ENCODE measurements at places on chromosomes 2 and 18.

GRCh38 chr2:211181626-211182025 is 625.2 kb downstream of the CPS1 start:
- DNase-seq: no peak

- no peak for DNase-seq
Measured at GRCh38 chr2:45156605-45157004, 147.4 kb upstream of the SIX2 start.

- peak; percentile 71 for DNase-seq
Measured at GRCh38 chr2:37283207-37283606, 41.4 kb downstream of the PRKD3 start.

- DNase-seq: no peak
Measured at GRCh38 chr2:144146876-144147275, 373.0 kb downstream of the ZEB2 start.

- DNase-seq: peak; percentile 74
Measured at GRCh38 chr18:61998957-61999356, 106.2 kb upstream of the RNF152 start.

DNA sequence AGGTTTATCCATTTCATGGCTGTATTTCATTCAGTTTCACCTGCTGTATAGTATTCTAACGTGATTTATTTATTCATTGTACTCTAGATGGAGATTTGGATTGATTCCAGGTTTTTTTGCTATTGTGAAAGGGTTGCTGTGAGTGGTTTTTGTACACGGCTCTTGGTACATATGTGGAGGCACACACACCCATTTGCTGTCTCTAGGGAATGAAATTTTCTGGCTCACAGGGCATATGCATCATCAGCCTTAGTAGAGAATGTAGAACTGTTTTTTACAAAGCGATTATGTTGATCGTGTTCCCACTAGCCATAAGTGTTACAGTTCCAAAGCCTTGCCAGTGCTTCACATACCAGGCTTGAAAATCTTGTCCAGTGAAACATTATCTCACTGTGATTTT is 5.1 kb downstream of the SPTBN1 start:
- peak; percentile 64 for DNase-seq

DNA sequence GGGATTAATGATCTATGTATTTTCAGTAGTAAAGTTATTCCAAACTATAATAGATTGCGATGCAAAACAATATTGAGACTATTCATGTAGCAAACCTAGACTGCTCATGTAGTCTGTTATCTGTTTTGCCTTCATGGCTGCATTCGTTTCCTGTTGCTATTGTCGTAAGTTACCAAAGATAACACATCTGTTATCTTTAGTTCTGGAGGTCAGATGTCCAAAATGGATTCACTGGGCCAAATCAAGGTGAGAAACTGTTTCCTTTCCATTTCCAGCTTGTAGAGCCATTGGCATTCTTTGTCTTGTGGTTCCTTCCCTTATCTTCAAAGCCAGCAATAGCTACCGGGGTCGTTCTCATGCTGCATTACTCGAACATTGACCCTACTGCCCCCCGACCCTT is 20.9 kb downstream of the ITGAV start:
- no peak for DNase-seq

DNA sequence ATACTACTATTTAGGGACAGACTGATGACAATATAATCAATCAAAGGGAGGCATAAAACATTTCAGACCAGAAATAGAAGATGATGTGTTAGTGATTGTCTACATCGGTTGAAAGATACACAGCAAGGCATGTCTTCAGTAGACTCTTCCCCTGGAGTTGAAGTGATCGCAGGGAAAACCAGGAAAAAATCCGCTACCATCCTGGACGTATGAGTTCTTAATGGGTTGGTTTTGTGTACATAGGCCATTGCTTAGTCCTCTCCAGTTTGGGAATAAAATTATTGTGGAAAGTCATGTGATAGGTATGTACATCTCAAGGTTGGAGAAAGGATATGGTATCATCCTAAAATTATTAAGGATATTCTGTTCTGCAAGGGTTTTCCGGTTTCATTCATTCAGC is 4.3 kb downstream of the APCDD1 start:
- DNase-seq: no peak

- DNase-seq: peak; percentile 24
Measured at GRCh38 chr2:207468488-207468887, 61.3 kb upstream of the CREB1 start.

GRCh38 chr18:62634458-62634857 is 80.9 kb upstream of the PHLPP1 start:
- DNase-seq: no peak

- peak; percentile 31 for DNase-seq
Measured at GRCh38 chr2:176454893-176455815, 185.9 kb downstream of the MTX2 start.

DNA sequence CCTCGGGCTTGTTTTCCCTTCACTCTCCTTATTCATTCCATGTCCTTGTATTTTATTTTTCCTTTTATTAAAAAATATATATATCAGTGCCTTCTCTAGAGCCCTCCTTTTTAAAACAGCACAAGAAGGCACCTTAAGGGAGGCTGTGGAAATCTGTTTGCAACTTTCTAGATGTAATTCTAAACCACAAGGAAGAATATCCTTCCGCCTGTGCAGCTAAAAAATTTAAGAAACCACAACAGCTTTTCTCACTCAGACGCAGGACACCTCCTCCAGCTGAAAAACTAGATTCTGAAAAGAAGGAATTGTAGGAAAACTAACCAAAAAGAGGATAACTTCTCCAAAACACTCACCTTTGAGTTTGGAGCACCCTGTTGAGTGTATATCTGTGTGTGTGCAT is 142.2 kb downstream of the BCL11A start:
- DNase-seq: no peak

DNA sequence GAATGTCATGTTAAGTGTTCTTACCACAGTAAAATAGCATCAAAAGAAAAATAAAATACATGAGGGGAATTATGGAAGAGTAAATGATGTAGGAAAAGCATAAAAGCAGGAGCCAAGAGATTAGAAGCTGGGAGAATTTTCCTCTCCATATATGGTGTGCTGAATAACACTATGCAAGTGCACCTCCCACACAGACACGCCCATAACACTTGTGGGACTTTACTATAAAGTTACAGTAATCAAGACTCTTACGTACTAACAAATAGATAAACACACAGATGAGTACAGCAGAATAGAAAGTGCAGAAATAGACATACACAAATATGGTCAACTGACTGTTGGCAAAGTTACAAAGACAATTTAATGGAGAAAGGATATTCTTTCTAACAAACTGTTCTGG is 16.0 kb upstream of the SPHKAP start:
- DNase-seq: no peak

DNA sequence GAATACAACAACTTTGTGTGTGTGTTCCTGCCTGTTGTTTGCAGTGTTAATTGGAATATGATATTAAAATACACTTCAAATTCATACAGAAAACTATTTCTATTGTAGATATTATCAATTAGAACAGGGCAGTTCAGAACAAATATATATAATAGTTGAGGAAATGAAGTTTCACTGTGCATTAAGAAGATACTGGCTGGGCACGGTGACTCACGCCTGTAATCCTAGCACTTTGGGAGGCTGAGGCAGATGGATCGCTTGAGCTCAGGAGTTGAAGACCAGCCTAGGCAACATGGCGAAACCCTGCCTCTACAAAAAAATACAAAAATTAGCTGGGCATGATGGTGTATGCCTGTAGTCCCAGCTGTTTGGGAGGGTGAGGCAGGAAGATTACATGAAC is 79.3 kb downstream of the ASAP2 start:
- peak; percentile 16 for DNase-seq

- no peak for DNase-seq
Measured at GRCh38 chr2:121256720-121257479, 28.1 kb downstream of the TFCP2L1 start.

All from mammary epithelial cell (primary cell).